ENCODE measurements at places on chromosomes 7 and 10. TPM values are rescaled to one million over a fixed set of nuclear protein-coding genes. Genes with fewer than 3 reads are reported as not detected.
A peak's percentile ranks its signal among the peaks of the same experiment; 100 is the strongest.

DNA sequence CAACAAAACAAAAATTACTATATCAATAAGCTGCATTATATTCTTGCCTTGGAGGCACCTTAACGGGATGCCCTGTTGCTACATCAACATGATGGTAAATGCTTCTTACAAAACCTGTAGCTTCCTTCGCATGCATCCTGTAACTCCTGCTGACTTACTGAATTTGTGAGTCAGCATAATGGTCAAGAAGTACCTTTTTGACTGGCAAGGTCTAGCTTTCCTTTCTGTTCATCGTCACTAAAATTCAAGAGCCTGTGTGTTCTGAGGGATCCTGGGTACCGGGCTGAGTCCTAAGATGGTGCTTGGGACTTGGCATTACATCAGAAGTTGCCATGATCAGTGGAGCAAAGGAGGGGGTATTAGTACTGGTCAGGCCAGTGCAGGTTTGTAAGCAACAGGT, 4.9 kb downstream of the PFKFB3 start:
- H3K4me3 ChIP-seq: no peak overlapping the region
- H3K27ac ChIP-seq: no peak overlapping the region
- no peaks in the 10 kb centered on the region for H3K36me3 ChIP-seq

UNC5B gene
- total RNA-seq: 0.08 TPM

DNA sequence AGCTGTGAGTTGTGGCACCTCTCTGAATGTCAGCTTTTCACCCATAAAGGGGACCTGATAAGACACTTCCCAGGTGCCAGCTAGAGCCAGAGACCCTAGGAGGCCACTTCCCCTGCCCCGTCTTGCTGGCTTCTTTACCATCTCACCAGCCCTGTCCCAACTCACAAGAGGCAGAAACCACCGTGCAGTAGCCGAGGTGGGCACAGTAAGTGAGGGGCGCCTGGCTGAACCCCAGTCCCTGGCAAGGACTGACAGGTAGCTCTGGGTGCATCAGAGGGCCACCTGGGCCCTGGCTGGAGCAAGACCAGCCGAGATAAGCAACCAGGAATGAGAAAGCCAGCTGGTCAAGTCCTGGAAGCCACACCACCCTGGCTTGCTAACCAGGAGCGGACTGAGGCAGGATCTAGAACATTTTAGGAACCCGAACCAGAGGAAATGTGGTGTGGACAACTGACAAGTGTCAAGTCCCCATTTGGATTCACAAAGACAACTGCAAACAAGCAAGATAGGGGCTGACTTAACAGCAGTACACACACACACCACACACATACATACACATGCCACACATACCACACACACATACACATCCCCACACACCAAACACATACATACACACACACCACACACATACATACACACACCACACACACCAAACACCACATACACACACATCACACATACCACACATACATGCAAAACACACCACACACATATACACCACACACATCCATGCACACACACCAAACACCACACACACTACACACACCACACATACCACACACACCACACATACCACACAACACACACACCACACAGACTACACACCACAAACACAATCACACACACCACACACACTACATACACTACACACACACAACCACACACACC, 20.8 kb downstream of the OGDHL start:
- H3K4me1 ChIP-seq: no peaks in the 10 kb centered on the region
- H3K36me3 ChIP-seq: no peaks in the 10 kb centered on the region
- DNase-seq: no peak
- no peak overlapping the region for H3K27ac ChIP-seq
- no peak overlapping the region for H3K4me3 ChIP-seq

DNA sequence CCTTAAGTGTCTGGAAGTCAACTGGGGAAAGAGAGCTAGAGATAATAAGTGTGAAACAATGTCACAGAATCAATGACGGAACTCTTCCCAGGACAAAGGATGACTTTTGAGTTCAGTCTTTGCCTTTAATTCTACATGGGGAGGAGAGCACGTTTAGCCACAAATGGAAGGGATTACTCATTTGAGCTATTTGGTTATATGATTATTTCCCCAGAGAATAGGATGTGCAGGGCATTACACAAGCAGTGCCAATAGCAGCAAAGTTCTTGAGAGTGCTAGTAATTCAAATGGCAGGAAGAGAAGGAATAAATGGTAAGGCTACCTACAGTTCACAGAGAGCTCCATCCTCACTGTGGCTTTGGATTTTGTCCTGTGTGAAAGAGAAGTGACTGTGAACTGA, 6.0 kb downstream of the EGFR start:
- H3K27ac ChIP-seq: no peak overlapping the region
- peaks cover 8% of the 10 kb centered on the region for H3K27me3 ChIP-seq
- H3K36me3 ChIP-seq: no peaks in the 10 kb centered on the region
- H3K4me1 ChIP-seq: no peaks in the 10 kb centered on the region

GRCh38 chr10:22700489-22700888, 13.9 kb downstream of the PIP4K2A start:
- H3K36me3 ChIP-seq: peaks cover 15% of the 10 kb centered on the region
- H3K27me3 ChIP-seq: no peaks in the 10 kb centered on the region
- H3K4me1 ChIP-seq: peaks cover 53% of the 10 kb centered on the region
- H3K27ac ChIP-seq: 0 out of 2 replicates have a peak overlapping the region, but pooled peaks have one; percentile 16

ZNF485 gene
- 4.1 TPM for total RNA-seq

AKR1C2 gene
- 0.44 TPM for total RNA-seq

- H3K4me3 ChIP-seq: no peak overlapping the region
- no peak overlapping the region for H3K27ac ChIP-seq
- no peaks in the 10 kb centered on the region for H3K4me1 ChIP-seq
- H3K27me3 ChIP-seq: no peaks in the 10 kb centered on the region
- H3K36me3 ChIP-seq: peaks cover 11% of the 10 kb centered on the region
- no peak for DNase-seq
Measured at GRCh38 chr10:5963591-5963990, 13.8 kb downstream of the IL15RA start.

MYL7 gene
- total RNA-seq: not detected

ATG9B gene
- total RNA-seq: 0.36 TPM

- peak overlapping the region; percentile 74 for H3K4me3 ChIP-seq
- H3K27ac ChIP-seq: peak overlapping the region; percentile 61
- no peaks in the 10 kb centered on the region for H3K36me3 ChIP-seq
- H3K27me3 ChIP-seq: no peaks in the 10 kb centered on the region
- H3K4me1 ChIP-seq: peaks cover 14% of the 10 kb centered on the region
Measured at GRCh38 chr7:128405471-128406313, 4.1 kb downstream of the IMPDH1 start.

OR6B1 gene
- total RNA-seq: not detected

GRCh38 chr7:84230491-84230890, 35.9 kb upstream of the SEMA3A start:
- H3K4me1 ChIP-seq: no peaks in the 10 kb centered on the region
- no peaks in the 10 kb centered on the region for H3K36me3 ChIP-seq
- DNase-seq: no peak
- no peak overlapping the region for H3K27ac ChIP-seq
- no peak overlapping the region for H3K4me3 ChIP-seq
- no peaks in the 10 kb centered on the region for H3K27me3 ChIP-seq

PPP2R2D gene
- total RNA-seq: 23.3 TPM

- DNase-seq: no peak
- H3K4me1 ChIP-seq: no peaks in the 10 kb centered on the region
- H3K4me3 ChIP-seq: no peak overlapping the region
- no peak overlapping the region for H3K27ac ChIP-seq
- H3K27me3 ChIP-seq: no peaks in the 10 kb centered on the region
- peaks cover 5% of the 10 kb centered on the region for H3K36me3 ChIP-seq
Measured at GRCh38 chr10:68795886-68796532, 31.3 kb upstream of the STOX1 start.

CYP26C1 gene
- 0.08 TPM for total RNA-seq

- no peaks in the 10 kb centered on the region for H3K4me1 ChIP-seq
- H3K4me3 ChIP-seq: no peak overlapping the region
- no peaks in the 10 kb centered on the region for H3K27me3 ChIP-seq
- no peaks in the 10 kb centered on the region for H3K36me3 ChIP-seq
- H3K27ac ChIP-seq: no peak overlapping the region
- DNase-seq: no peak
Measured at GRCh38 chr7:150876817-150877526, 24.7 kb downstream of the AOC1 start.

All from GM12878 (cell line).